ENCODE measurements at places on chromosomes 4 and X.

- DNase-seq, result no peak
These were observed 136.9 kb downstream of the ASMT start for GRCh38 chrX:1751781-1752180.

DNA sequence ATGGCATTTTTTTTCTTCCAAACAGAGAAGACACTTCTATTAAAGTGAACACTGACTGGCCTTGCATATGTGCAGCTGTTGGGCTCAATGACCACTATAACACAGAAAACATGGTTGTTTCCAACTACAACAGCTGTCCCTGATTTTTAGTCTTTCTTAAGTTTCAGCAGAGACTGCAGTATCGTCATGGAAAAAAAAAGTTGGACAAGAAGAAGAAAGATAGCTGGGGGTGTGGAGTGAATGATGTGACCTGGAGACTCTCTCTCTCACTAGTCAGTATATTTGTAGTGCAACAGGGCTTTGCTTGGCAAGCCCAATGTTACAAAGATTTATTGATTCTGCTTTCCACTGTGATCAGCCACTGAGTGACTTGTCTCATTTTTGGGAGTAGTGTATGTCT lies 29.5 kb upstream of the C4orf54 start:
- no peak for DNase-seq

DNA sequence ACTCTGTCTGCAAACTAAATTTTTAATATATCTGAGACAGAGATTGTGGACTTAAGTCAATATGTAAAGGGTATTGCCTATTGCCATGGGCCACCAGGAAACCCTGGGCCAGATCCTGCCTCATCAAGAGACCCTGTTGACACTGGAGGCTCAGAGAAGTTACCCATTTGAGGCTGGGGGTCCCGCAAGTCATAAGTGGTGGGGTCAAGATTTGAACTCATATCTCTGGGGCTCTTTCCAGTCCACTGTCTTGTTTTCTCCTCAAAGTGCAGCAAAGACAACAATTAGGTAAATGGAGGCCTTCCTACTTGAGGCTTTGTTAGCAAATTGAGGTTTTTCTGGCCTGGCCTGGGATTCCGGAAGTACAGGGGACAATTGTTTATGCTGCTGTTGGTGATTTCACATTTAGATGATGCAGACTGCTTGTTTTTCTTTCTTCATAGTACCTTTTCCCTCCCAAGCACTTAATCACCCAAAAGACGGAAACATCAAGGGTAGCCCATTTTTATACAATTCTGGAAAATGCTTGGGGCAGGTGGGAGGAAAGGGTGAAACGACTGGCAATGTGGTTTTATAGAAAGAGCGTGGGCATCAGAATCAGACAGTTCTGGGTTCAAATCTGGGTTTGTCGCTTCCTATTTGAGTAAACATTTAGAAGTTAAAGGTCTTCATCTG lies 160.0 kb downstream of the SMIM20 start:
- DNase-seq, result no peak

DNA sequence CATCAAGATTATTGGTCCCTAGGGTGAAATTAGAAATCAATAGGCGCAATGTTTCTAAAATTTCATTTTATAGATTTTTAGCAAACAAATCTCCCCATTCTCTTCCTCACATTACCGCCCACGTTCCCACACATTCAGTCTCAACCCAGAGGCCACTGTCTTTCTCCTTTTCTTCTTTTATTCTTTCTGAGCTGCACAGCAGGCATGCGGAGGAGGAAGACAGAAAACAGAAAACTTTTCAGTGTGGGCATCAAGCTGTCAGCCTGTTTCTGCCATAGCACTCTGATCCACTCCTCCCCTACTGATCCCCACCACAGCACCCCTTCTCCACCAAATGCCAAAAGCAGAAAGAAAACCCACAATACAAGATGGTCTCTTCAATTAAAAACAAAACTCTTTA lies 94.8 kb upstream of the ADAMTS3 start:
- no peak for DNase-seq

DNA sequence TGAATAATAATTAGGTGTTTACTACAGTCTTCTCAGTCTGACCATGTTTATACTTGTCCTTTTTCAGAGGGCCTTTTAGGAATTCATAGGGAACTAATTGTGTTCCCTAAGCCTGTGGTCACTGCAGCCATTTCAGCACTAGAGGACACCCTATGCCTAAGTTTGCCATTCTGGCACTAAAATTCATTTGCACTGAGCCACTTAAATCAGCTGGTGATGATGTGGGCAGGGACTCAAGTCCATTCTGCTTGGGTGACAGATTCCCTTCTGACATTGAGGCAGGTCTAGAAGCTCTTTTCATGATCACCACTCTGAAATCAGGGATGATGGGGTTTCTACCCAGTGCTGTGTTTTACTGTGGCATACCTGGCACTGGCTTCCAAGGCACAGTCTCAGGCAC lies 1178.9 kb upstream of the DIAPH2 start:
- no peak for DNase-seq

DNA sequence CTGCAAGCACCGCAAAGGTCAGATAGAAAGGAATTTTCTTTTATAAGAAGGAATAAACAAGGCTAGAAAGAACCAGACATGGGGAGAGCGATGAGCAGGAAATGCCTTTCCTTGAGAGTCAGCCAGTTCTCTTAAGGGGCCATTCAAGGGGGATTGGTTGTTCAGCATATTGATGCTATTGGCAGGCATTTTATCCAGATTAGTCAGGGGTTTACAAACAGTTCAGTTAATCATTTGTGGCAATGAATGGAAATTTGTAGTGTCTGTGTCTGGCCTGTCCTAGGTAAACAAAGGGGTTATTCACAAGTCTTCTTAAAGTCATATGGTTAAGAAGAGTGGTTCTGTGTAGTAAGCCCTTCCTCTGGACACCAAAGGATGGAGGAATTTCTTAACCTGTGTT lies 184.7 kb upstream of the FRMPD4 start:
- DNase-seq, result no peak

- no peak for DNase-seq
These were observed 72.8 kb downstream of the ARHGEF38 start for GRCh38 chr4:105625214-105625613.

DNA sequence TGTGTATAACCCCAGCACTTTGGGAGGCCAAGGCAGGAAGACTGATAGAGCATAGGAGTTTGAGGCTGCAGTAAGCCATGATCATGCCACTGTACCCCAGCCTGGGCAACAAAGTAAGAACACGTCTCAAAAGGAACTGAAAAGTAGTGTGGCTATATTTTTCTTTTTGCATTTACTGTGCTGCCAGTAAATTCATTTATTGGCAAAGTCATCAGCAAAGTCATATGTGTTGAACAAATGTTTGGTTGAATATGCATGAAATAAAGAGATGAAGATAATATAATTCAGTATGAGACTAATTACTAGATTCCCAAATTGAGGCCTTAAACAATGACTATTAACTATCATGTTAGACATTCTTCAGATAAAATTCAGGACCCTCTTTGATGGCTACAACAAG lies 829.1 kb downstream of the PCDH7 start:
- no peak for DNase-seq

GRCh38 chrX:12711435-12712040 lies 79.7 kb upstream of the PRPS2 start:
- DNase-seq, result no peak

DNA sequence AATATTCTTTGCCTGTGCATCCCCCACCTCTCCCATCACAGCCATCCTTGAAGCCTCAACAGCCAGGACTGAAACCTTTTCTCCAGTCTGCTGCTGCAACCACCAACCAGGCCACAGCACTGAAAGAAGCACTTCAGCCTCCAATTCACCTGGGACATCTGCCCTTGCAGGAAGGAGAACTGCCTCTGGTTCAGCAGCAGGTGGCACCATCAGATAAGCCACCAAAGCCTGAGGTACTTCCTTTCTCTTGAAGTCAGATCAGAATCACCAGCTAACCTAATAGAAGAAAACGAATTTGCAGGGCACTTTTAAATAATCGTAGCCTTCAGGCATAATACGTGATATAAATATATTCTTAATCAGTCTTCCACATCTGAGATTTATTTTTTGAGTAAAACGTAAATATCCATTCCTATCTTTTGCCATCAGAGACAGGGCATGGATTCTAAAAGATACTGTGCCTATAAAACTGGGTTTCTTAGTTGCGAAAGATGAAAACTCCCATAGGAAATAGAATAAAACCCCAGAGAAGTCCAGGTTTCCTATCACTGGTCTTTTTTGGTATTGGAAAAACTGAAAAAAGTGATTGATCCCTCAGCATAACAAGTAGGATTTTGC lies 9.5 kb downstream of the AMBN start:
- peak; percentile 32 for DNase-seq

- DNase-seq, result no peak
These were observed 51.2 kb downstream of the TENM3 start for GRCh38 chr4:182294451-182294850.

- no peak for DNase-seq
These were observed 46.7 kb downstream of the PCGF3 start for GRCh38 chr4:752196-752861.

- DNase-seq, result no peak
These were observed 202.7 kb downstream of the NR3C2 start for GRCh38 chr4:148239494-148239985.

DNA sequence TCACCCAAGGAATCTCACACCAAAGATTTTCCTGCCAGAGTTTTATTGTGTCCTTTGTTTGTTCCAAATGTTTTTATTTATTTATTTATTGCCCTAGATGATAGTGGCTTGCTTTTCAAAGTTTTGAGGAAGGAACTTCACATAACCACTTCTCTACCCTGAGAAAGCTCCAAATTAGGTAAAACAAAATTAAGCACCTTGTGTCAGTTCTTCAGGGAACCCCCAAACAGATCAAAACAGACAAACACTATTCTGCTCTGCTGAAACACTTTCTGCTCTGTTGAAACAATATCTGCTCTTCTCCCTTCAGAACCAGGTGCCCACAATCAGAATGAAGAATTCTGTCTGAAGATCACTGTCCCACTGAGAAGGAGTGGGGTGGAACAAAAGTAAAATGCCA lies 16.5 kb upstream of the CYBB start:
- no peak for DNase-seq

- no peak for DNase-seq
These were observed 270.6 kb upstream of the GK2 start for GRCh38 chr4:79678472-79679202.

DNA sequence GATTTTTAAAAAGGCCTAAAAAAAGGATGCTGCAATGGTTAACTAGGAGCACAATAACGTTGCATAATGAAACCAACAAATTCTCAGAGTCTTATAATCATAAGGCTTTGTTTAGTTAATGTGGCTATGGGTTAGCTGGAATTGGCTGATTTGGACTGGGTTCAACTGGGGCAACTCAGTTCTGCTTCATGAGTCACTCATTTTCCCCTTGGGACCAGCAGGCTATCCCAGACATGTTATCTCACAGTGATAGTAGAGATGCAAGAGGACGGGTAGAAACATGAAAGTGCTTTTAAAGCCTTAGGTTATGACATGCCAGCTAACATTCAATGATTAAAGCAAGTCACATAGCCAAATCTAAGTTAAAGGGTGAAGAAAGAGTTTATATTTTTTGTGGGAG lies 189.2 kb upstream of the GK2 start:
- DNase-seq, result no peak

All from stimulated activated CD4-positive, alpha-beta T cell treated with anti-CD3 and anti-CD28 coated beads, Interleukin-1b, Interleukin-23, amount 100 ng/mL, for 24 hours (primary cell).